ENCODE measurements at places on chromosomes 1 and 21.
A peak's percentile ranks its signal among the peaks of the same experiment; 100 is the strongest.

GRCh38 chr1:86522240-86522639, 24.6 kb upstream of the CLCA4 start:
- DNase-seq = no peak

- peak; percentile 87 for DNase-seq
These were observed at the start of gene INAVA for GRCh38 chr1:200894712-200895442. Gene INAVA, plus strand, starts transcription at chr1:200894900. Its CDS starts 3,501 bp downstream, at chr1:200898401.

GRCh38 chr1:168726281-168726680, 2.7 kb downstream of the DPT start:
- no peak for DNase-seq

- peak; percentile 44 for DNase-seq
These were observed 155.4 kb downstream of the CLEC20A start for GRCh38 chr1:178341261-178341956.

DNA sequence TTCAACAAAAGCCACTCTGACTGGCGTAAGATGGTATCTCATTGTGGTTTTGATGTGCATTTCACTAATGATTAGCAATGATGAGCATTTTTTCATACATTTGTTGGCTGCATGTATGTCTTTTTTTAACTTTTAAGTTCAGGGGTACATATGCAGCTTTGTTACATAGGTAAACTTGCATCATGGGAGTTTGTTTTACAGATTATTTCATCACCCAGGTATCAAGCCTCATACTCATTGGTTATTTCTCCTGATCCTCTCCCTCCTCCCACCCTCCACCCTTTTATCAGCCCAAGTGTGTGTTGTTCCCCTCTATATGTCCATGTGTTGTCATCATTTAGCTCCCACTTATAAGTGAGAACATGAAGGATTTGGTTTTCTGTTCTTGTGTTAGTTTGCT, 154.1 kb upstream of the POGK start:
- no peak for DNase-seq

GRCh38 chr1:201724766-201725118, 104.2 kb upstream of the IPO9 start:
- no peak for DNase-seq

GRCh38 chr1:46413596-46413985, 19.5 kb downstream of the FAAH start:
- DNase-seq = no peak

DNA sequence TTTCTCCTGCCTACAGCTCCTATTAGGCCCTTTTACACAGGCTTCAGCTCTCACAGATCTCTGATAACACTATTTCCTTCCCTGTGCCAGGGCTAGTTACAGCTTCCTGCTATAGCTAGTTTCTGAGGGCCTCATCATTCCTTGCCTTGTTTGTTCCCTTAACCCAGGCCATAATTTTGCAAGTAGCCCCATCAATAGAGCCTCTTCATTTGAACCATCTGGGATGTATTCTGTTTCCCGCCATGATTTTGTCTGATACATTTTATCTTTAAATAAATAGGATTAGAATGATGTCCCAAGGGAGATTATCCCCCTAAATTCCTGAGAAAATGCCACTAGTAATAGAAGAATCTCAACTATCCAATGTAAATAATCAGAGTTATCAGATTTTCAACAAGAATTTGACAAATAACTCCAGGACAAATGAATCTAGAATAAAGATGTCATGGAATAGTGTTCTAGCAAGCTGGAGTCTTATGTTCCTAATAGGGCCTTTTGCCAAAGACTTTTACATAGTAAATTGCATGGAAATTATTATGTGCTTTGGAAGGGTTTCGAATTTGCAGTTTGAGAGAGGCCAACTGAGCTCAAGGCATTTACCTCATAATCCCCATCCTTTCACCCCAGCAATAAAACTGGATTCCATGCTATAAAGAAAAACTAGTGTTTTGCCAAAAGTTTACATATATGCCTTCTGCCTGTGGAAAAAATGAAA, 16.1 kb downstream of the IFT25 start:
- no peak for DNase-seq

GRCh38 chr1:214707306-214708087, 104.5 kb downstream of the CENPF start:
- peak; percentile 6 for DNase-seq

GRCh38 chr1:193014400-193014799, 44.8 kb downstream of the UCHL5 start:
- no peak for DNase-seq

DNA sequence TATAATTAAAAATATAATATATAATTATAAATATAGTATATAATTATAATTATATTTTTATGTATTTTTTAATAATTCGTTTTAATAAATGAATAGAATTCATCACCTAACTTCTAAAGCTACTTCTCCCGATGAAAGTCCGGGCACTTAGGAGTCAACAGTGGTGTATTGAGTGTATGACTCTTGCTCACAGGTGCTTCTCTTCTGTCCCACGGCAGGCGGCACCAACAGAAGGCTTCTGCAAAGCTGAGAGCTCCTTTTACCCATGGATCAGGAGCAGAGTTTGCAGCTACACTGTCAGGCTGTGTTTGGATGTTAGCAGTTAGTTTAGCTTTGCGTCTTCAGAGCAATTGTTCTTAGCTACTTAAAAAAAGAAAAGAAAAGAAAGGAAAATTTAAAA, 122.4 kb downstream of the LIPI start:
- DNase-seq = no peak

GRCh38 chr1:102800406-102800805, 307.9 kb downstream of the COL11A1 start:
- DNase-seq = no peak

- DNase-seq = no peak
These were observed 123.0 kb downstream of the PCBP3 start for GRCh38 chr21:45766501-45766900.

DNA sequence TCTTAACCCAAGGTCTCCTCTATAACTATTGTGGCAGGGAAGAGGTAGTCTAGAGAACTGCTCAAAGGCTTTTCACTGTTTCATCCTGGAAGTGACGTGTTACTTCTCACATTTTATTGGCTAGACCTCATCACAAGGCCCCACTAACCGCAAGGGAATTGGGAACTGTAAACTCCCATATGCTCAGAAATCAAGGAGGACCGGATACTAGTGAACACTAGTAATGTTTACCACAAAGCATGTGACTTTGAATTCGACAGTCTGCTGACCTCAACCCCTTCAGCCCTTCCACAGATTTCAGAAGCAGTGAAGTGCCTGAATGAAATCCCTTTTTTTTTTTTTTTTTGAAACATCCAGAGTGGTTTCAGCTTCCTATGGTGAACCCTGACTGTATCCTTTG, 3.4 kb upstream of the EEIG2 start:
- no peak for DNase-seq

- no peak for DNase-seq
These were observed 42.5 kb downstream of the CCN1 start for GRCh38 chr1:85623061-85623471.

DNA sequence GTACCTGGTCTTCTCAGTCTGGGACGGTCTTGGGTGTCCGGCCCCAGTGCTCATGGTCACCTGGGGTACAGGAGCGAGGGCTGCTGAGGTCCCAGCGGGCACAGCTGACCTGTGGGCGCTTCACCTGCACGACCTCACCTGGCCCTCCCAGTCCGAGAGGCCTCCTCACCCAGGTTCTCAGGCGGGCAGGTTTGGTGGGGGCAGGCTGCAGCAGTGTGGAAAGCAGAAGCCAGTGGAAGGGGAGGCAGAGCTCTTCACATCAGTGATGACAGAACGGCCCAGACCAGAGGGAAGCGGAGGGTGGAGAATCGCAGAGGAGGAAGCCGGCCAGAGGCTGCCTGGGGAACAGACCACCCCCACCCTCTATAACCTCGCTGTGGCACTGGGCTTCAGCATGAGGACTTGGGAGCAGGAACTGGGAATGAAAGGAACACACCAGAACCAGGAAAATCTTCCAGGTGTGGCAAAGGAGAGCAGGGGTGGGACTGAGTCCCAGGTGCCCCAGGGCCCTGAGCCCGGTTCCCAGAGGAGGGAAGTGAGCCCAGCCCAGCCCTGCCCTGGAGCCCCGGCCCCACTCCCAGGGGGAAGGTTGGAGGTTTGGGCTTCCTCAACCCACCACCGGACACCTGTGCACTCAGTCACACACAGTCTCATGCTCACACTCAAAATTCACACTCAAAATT, 265.2 kb upstream of the VAMP3 start:
- DNase-seq = no peak

DNA sequence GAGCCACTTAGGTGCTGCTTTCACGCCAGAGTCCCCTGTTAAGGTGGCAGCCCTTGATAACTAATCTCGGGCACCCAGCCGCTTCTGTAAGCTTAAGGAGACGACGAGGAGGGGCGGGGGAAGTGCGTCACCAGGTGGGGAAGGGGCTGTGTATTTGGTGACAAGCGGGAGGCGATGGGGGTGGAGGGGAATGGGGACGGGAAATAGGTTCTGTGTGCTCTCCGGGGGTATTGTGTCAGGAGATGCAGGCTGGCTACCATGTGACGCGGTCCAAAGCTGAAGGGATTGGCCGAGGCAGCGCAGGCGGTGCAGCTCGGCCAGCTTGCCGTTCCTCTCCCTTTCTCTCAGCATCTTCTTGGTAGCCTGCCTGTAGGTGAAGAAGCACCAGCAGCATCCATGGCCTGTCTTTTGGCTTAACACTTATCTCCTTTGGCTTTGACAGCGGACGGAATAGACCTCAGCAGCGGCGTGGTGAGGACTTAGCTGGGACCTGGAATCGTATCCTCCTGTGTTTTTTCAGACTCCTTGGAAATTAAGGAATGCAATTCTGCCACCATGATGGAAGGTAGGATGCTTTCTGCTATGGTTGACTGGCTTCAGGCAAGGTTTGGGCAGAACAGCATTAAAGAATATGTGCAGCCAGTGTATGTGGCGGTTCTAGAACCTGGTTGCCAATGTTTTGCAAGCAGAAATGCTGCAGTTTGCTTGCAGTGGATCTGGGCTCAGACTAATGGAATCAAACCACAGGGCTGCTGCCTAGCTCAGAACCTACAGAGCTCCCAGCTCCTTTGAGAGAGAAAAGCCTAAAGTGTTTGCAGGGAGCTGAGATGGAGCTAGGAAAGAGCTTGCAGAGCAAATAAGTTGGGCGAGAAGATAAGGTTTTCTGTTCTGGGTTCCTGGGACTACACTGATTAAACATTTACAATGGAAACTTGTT, at the start of gene SGIP1:
SGIP1 (plus strand) TSS at position 350 of the 937 bp plus-strand sequence; CDS start at position 556, 206 bp downstream.
- no peak for DNase-seq
